ENCODE measurements at places on chromosomes 2 and 18.

GRCh38 chr2:144519934-144520731, at the start of gene ZEB2:
ZEB2 (minus strand) TSS chr2:144520119; CDS start chr2:144517350, 2,769 bp downstream.
- DNase-seq, result peak; percentile 92

GRCh38 chr2:172038121-172038520, 38.4 kb downstream of the METAP1D start:
- DNase-seq, result no peak

DNA sequence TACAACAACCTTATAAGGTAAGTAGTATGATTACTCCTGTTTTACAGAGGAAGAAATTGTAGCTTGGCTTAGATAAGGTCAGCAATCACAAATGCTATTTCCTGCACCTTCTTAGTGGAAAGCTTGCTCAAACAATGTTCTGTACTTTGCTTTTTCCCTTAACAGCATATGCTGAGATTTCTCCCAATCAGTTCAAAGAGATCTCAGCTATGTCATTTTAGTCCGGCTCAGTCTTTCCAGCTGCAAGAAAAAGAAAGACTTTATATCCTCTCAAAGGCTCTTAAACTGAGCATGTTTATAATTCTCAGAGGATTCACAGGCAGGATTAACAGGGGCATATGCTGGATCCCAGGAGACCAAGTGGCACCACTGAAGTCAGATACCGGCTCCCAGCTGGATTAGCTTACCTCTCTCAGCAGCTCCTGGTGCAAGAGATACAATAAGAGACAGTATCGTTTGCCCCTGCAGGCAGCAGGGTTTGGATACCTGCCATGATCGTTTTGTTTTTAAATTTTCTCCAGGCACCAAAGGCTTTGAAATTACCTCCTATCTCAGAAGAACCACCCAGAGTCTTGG, 29.5 kb downstream of the KIAA2012 start:
- no peak for DNase-seq

DNA sequence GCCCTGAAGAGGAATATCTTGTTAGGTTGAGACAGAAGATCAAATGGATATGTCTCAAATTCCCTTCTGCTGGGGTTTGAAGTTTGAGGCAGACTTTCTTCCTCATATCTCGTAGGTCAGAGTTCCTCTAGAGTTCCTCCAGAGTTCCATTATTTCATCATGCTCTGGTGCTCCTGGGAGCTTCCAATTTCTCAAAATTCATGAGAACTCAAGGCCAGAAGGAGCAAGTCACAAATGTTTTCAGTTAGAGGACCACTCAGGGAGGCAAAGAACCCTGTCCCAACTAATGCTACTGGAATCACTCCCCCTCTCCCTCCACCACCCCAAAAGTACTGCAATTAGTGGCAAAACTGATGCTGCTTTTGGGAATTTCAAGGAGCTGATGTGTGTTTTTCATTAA, 115.7 kb upstream of the RBMS1 start:
- no peak for DNase-seq

DNA sequence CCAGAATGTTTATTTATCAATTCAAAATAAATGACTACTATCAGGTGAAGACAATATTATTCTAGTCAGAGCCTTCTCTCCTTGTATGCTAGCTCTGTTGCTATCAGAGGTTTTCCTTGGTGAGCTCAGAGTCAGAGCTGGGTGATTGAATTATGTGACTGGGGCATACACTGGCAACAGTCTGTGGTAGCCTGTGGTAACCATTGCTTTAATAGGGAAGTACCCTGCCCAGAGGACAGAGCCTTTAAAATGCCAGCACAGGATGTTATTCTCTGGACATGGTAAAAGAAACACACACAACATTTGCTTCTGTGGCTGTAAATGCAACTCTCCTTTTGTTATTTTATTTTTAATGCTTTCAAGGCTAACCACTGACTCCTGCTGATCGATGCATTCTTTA, 124.7 kb downstream of the PPP1R1C start:
- DNase-seq, result no peak

DNA sequence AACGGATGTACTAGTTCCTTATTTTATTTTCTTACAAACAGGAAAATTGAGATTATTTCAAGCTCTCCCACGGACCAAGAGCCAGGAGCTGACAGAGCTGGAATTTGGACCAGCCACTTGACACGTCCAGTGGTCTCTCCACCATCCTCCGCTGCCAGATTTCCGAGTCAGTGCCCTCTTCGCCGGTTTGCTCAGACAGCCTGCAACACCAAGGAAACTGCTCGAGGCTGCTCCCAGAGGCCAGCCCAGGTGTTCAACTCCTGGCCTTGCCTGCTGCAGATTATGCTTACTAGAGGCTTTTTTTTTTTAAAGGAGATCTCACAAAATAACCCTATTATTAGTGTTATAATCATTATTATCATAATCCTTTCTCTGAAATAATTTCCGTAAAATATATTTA, 779.8 kb downstream of the RNF144A start:
- no peak for DNase-seq

Measured in NCI-H446 treated with DMSO at 0.1 percent for 48 hours (cell line).